Right ventricle myocardium inferior (tissue), 1 donor: ENCODE measurements at places on chromosomes 1 and 21. TPM values are rescaled to one million over a fixed set of nuclear protein-coding genes. Genes with fewer than 3 reads are reported as not detected.

GRCh38 chr21:37686991-37687810, 229.1 kb downstream of the KCNJ6 start:
- DNase-seq: no peak

The PHLDA3 gene
- 24.3 TPM for total RNA-seq

DNA sequence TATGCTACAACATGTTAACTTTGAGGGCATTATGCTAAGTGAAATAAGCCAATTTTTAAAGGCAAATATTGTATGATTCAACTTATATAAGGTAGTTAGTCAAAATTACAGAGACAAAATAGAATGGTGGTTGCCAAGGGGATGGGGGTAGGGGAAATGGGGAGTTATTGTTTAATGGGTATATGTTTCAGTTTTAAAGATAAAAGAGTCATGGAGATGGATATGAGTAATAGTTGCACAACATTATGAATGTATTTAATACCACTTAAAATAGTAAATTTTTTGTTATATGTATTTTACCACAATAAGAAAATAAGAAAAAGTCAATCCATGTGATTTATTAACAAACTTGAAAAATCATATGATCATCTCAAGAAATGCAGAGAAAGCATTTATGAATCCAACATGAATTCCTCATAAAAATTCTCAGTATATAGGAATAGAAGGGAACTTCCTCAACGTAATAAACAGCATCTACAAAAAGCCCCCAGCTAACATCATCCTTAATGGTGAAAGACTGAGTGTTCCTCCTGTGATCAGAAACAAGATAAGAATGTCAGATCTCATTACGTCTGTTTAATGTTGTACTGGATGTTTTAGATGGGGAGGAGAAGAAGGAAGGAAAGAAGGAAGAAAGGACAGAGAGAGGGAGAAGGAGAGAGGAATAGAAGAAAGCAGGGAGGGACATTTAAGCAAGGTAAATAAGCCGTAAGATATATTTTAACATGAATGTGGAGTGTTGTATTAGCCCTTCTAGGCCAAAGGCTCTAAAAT, 6.7 kb upstream of the TSEN15 start:
- DNase-seq: no peak

The BTBD19 gene
- 2.8 TPM for total RNA-seq

The ANGPTL1 gene
- total RNA-seq: 11.5 TPM

DNA sequence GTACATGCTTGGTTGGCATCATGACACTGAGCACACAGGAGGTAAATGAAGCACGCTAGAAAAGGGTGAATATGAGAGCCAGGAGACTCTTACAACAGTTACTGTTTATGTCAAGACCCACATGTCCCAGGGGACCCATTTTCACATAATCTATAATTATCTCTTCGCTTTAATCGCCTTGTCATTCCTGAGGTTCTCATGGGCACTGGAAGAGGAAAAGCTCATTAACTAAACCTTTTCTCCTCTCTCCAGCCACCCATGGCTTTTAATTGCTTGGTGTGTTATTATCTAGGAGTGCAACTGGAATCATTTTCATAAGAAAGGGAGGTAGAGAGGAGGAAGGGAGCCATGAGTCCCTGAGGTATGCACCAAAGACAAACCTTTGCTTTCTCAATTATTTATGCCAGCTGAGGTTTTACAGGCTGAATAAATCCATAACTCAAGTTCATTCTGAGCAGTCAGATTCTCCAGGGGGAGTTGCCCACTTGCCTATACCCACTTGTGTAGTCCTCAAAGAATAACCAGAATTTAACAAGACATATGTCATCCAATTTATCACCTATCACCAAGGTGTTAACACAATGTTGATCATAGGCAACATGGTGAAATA, 77.4 kb downstream of the ACBD6 start:
- DNase-seq: no peak

DNA sequence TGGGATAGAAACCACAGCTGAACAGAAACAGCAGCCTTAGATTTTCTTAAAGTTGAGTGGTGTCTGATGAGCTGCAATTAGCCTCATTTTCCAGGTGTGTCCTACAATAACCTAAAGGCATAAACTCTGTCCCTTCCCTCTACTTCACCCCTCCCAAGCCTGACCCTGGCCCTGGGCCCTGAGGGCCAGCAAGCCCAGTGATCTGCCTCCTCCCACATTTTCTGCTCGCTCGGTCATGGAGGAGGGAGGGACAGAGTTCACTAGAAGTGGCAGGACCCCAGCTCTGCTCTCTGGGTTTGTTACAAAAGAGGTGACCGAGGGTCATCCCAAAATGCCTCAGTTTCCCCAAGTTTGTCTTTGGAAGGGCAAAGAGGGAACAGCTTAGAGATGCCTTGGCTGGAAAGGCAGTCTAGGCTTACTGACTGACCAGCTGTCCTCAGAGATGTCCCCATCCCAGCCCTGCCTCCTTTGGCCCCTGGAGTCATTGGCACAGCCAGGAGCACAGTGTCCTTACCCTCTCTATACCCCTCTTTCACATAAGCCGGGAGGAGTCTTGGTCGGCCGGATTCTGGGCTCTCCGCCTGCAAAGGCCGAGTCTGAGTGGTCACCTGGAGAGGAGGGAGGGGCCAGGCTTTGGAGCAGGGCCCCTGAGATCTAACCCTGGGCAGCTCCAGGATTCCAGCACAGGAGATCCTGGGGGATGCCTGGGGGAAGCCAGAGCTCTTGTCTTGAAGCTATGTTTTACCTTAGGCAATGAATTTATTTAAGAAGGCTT, 172.7 kb downstream of the PTPRU start:
- DNase-seq: no peak

The HSD3B1 gene
- not detected for total RNA-seq

The CASZ1 gene
- total RNA-seq: 58.2 TPM

GRCh38 chr21:43332861-43333297, 94.1 kb downstream of the SIK1 start:
- peak; percentile 26 for DNase-seq

The MCOLN2 gene
- 0.19 TPM for total RNA-seq

GRCh38 chr1:8378178-8378577, 60.3 kb downstream of the SLC45A1 start:
- no peak for DNase-seq

The IL23R gene
- not detected for total RNA-seq

The FALEC gene
- total RNA-seq: not detected

- no peak for DNase-seq
Observed at GRCh38 chr1:212317916-212318315, 32.7 kb downstream of the PPP2R5A start.

- no peak for DNase-seq
Observed at GRCh38 chr1:37868466-37868865, 9.1 kb upstream of the MTF1 start.

DNA sequence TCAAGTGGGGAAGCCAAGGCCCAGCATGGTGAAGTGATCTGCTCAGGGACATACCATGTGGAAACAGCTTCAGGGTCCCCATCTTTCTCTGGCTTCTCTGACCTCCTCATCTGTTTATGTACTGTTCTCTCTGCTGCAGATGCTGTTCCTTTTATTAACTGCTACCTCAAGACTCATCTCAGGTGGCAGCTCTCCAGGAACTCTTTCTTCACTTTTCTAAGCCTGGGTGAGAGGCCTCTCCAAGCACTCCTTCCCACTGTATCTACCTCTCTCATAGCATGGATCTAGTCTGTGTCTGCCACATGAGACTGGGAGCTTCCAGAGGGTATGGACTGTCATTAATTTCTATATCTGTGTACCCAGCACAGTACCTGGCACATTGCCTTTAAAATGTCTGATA, 73.4 kb upstream of the PPM1J start:
- DNase-seq: no peak

The CLK2 gene
- 20.9 TPM for total RNA-seq

DNA sequence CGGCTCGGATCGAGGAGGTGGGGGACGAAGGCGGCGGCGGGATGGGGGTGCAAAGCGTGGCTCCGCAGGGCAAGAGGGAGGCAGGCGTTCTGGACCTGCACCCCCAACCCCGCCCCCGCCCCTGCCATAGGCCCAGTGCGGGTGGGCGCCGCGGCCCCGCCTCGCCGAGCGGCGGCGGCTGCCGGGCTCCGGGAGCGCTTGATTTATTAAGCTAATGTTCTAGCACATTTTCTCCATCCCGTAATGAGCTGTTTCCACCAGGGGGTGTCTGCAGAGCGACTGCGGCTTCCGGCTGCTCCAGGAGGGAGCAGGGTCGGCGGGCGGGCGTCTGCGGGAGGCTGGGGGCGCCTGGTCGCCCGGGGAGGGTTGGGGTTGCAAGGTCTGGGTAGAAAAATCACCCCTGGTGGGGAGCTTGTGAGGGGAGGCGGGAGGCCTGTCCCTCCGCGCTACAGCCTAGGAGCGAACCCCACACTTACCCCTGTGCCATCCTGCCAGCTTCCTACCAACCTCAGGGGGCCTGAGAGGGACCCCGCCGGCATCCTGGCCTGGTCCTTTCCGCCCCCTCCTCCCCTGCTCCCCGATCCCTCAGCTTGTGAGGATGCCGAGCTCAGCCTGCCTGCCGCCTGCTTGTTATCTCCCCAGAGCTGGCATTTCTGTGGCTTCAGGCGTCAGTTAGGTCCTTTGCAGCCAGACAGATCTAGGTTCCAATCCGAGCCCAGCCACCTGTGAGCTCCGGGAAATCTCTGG, 48.5 kb upstream of the ACOT11 start:
- no peak for DNase-seq

DNA sequence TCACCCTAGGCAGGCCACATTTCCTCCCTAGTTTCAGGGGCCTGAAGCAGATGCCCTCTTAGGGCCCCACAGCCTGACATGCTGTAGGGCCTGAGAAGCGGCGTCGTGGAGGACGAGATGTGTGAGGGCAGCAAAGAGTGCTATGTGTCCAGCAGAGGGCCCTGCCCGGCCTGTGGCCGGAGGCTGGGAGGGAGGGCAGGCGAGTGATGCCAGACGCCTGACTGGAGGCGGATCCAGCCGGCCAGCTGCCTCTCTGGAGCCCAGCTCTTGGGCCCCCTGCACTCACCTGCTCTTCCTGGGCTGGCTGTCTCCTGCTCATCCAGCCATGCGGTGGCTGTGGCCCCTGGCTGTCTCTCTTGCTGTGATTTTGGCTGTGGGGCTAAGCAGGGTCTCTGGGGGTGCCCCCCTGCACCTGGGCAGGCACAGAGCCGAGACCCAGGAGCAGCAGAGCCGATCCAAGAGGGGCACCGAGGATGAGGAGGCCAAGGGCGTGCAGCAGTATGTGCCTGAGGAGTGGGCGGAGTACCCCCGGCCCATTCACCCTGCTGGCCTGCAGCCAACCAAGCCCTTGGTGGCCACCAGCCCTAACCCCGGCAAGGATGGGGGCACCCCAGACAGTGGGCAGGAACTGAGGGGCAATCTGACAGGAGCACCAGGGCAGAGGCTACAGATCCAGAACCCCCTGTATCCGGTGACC, at the start of gene GPR37L1:
Gene GPR37L1, plus strand, starts transcription at position 279 of the 697 bp plus-strand sequence. Its CDS starts 47 bp downstream, at position 326.
- no peak for DNase-seq

DNA sequence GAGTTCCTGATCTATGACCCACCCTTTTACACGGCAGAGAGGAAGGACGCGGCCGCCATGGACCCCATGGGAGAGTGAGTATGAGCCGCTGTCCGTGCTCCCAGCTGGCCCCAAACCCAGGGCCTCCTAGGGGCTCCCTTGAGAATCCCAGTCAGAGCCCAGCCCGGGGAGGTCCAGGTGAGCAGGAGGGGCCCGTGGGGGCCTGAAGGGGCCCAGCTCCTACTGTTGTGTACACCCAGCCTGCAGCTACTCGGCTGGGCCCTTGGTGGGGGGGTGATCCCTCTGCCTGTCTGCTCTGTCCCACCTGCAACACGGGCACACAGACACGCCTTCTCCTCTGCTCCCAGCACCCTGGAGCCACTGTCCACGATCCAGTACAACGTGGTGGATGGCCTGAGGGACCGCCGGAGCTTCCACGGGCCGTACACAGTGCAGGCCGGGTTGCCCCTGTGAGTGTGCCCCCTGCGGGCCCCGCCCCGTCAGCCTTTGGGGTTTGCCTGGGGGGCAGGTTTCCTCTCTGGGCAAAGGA, 28.6 kb upstream of the LRRC3 start:
- DNase-seq: peak; percentile 47

The NGF gene
- 4.9 TPM for total RNA-seq

DNA sequence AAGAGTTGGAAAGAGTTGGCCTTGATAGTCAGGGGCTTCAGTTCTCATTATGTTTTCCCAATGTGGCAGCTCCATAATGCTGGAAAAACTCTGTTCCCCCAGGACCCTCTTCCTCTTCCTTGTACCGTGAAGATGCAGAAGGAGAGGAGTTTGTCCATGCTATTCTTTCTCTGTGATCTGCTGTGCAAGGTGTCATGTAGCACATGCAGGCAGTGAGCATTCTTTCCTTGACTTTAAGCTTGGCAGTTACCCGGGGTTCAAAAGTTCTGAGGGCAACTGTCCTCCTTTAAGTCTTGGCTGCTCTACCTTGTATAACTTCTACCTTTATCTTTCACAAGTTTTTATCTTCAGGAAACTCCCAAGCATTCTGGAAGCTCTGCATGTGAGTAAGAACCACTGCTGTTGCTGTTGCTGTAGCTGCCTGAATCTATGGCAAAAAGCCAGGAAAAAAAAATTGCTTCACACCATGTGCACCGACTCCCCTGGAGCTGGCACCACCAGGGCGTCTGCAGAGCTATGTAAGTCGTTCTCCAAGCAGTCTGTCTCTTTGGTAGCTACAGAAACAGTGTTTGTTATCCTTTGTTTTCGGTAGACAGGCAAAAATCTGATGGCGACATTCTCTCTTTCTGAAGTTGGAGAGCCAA, 42.7 kb upstream of the SLC16A1 start:
- peak; percentile 80 for DNase-seq

The LAMTOR2 gene
- 63.8 TPM for total RNA-seq

- DNase-seq: no peak
Observed at GRCh38 chr1:4797429-4797828, 143.0 kb downstream of the AJAP1 start.

DNA sequence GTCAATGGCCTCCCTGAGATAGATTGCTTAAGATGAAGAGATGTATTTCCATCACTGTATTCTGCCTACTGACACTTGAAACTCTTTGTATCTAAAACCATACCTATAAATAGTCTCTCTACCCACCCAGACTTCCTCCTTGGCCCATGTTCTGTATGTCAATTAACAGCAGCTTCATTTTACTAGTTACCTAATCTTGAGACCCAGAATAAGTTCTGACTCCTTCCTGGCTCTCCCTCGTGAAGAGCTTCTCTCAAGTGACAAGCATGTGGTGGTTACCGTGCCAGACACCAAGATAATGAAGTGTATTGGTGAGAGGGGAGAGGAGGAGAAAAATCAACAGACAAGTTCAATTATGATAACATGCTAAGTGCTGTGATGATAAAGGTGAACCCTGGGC, 128.8 kb upstream of the RAVER2 start:
- DNase-seq: no peak

DNA sequence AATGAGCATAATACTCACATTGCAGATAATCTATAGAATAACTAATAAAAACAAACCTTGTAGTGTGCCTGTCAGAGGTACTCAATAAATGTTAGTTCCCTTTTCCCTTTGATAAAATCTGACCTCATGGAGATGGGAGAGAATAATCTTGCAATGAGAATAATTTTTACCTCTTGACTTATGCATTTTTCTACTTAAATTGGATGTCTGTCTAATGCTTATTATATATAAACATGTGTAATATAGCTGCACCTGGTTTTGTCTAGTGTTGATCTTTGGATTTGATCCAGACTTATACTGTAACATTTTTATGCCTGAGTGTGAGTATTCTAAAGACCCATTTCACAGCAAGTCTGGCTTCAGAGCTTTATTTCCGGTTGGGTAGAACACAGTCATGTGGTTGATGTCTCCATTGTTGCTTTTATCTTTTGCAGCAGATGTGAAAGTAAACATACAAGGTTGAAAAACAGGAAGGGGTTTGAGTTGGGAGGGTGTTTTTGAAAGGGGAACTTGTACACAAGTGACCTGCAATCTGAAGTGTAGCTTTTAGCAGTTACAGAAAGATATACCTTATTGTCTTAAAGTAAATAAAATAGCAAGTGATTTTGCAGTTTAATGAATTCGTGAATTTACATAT, 12.4 kb downstream of the EPB41 start:
- DNase-seq: no peak

- DNase-seq: peak; percentile 56
Observed at GRCh38 chr1:30641572-30642353, 81.6 kb downstream of the MATN1 start.
